Activated naive CD8-positive, alpha-beta T cell treated with anti-CD3 and anti-CD28 coated beads for 36 hours (primary cell): ENCODE measurements at places on chromosomes 16 and 17.

GRCh38 chr16:88699180-88699579 lies 7.0 kb downstream of the RNF166 start:
- H3K27me3 ChIP-seq, result no peaks in the 10 kb centered on the region
- H3K4me1 ChIP-seq, result peaks cover 39% of the 10 kb centered on the region
- no peak for DNase-seq
- H3K27ac ChIP-seq, result no peak overlapping the region
- H3K4me3 ChIP-seq, result peak overlapping the region; percentile 89
- peaks cover 30% of the 10 kb centered on the region for H3K36me3 ChIP-seq

DNA sequence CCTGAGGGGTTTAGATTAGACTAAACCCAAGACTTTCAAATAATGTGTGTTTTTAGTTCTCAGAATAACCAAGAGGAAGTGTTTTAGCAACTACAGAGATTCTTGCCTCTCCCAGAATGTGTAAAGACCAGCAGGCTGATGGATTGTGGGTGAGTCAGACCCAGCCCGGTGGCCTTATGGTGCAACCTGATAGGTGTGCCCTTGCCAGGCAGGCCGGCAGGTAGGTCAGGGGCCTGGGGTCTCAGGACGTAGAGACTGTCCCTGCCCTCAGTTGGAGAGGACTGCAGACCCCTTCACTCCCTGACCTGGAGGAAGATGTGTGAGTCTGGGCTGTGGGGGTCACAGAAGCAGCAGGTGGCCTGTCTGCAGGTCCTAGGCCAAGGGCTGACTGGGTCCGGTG lies 47.2 kb upstream of the ACSF3 start:
- no peak overlapping the region for H3K27ac ChIP-seq
- peaks cover 2% of the 10 kb centered on the region for H3K27me3 ChIP-seq
- DNase-seq, result no peak

- peaks cover 6% of the 10 kb centered on the region for H3K27me3 ChIP-seq
- no peak overlapping the region for H3K4me3 ChIP-seq
- H3K4me1 ChIP-seq, result no peaks in the 10 kb centered on the region
- H3K27ac ChIP-seq, result no peak overlapping the region
- DNase-seq, result no peak
These were observed 149.9 kb downstream of the NPIPB5 start for GRCh38 chr16:22660441-22661160.

- no peaks in the 10 kb centered on the region for H3K27me3 ChIP-seq
- peak overlapping the region; percentile 87 for H3K27ac ChIP-seq
- H3K4me1 ChIP-seq, result peaks cover 58% of the 10 kb centered on the region
- H3K4me3 ChIP-seq, result peak overlapping the region; percentile 88
These were observed 1.1 kb upstream of the GIT1 start for GRCh38 chr17:29590411-29591145.

- H3K36me3 ChIP-seq, result peaks cover 4% of the 10 kb centered on the region
- H3K4me3 ChIP-seq, result peak overlapping the region; percentile 86
- H3K27me3 ChIP-seq, result no peaks in the 10 kb centered on the region
- H3K27ac ChIP-seq, result peak overlapping the region; percentile 92
- no peak for DNase-seq
These were observed 825 bp downstream of the METTL9 start for GRCh38 chr16:21600031-21600773.

GRCh38 chr17:50218771-50219315 lies 17.4 kb upstream of the COL1A1 start:
- no peak overlapping the region for H3K4me3 ChIP-seq
- no peaks in the 10 kb centered on the region for H3K27me3 ChIP-seq
- H3K4me1 ChIP-seq, result peaks cover 6% of the 10 kb centered on the region

- peaks cover 58% of the 10 kb centered on the region for H3K36me3 ChIP-seq
- no peaks in the 10 kb centered on the region for H3K27me3 ChIP-seq
- peak overlapping the region; percentile 99 for H3K4me3 ChIP-seq
- DNase-seq, result no peak
These were observed 688 bp downstream of the FBRS start for GRCh38 chr16:30658731-30659506.

DNA sequence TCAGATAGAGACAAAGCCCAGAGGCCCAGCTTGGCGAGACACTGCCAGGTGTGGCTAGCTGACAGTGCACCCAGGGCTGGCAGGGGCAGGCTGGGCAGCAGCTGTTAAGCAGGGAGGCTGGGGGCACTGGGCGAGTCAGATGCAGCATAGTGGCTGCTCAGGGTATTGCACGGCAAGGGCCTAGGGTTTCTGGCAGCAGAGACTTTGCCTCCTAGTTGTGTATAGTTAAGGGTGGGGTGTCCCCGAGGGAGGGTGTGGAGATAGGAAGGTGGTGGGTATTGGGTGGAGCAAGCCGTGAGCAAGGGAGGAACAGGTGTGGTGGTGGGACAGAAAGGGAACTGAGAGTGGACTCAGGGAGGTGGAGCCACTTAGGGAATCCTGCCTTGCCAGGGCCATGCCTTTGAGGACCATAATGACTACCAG lies 66.0 kb downstream of the SMPD3 start:
- H3K36me3 ChIP-seq, result no peaks in the 10 kb centered on the region
- no peaks in the 10 kb centered on the region for H3K27me3 ChIP-seq
- no peaks in the 10 kb centered on the region for H3K4me1 ChIP-seq
- H3K4me3 ChIP-seq, result no peak overlapping the region
- H3K27ac ChIP-seq, result no peak overlapping the region
- peak; percentile 35 for DNase-seq

DNA sequence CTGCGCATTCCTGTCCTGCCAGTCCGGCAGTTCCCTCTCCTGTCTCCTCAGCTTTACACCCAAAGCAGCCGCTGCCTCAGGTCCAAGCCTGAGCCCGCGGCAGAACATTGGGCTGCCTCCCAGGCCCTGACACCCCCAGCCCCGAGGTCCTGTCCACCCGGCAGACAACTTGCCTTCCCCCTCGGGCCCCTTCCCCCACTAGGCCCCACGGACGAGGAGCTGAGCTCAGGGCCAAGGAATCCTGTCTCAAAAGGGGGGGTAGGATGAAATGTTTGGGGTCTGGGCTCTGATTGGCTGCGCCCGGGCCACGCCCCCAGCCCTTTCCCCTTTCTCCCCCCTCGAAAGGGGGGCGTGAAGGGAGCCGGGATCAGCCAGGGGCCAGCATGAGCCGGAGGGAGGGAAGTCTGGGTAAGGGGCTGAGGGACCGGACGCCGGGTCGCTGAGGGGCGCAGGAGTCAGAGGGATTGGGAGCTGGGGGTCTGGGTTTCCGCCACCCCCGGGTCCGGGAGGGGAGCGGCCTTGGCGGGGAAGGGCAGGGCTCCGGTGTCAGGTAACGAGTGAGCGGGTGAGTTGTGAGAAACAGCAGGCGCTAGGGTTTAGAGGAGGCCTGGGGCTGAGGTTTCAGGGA lies at the start of gene CTF1:
CTF1 (plus strand) TSS at position 354 of the 628 bp plus-strand sequence; CDS start at position 384, 30 bp downstream.
- no peak for DNase-seq
- peak within 1 kb of the TSS; percentile 74 for H3K4me3 ChIP-seq
- no peaks in the 10 kb centered on the region for H3K27me3 ChIP-seq
- peak within 1 kb of the TSS; percentile 87 for H3K27ac ChIP-seq
- no peaks in the 10 kb centered on the region for H3K36me3 ChIP-seq

GRCh38 chr17:77721846-77722160 lies 236.7 kb upstream of the TNRC6C start:
- H3K4me3 ChIP-seq, result no peak overlapping the region
- peaks cover 2% of the 10 kb centered on the region for H3K36me3 ChIP-seq
- H3K4me1 ChIP-seq, result no peaks in the 10 kb centered on the region

- H3K27ac ChIP-seq, result no peak overlapping the region
- DNase-seq, result no peak
- H3K4me3 ChIP-seq, result no peak overlapping the region
- peaks cover 18% of the 10 kb centered on the region for H3K36me3 ChIP-seq
- peaks cover 36% of the 10 kb centered on the region for H3K4me1 ChIP-seq
- no peaks in the 10 kb centered on the region for H3K27me3 ChIP-seq
These were observed 3.6 kb downstream of the ACADVL start for GRCh38 chr17:7223375-7223774.

- H3K27ac ChIP-seq, result peak within 1 kb of the TSS; percentile 38
- no peaks in the 10 kb centered on the region for H3K36me3 ChIP-seq
- peak within 1 kb of the TSS; percentile 89 for H3K4me3 ChIP-seq
- H3K4me1 ChIP-seq, result peaks cover 36% of the 10 kb centered on the region
- DNase-seq, result peak; percentile 70
- peaks cover 91% of the 10 kb centered on the region for H3K27me3 ChIP-seq
These were observed at the start of gene HOXB7 for GRCh38 chr17:48610282-48611211. Gene HOXB7 (minus strand): TSS chr17:48611017. CDS start chr17:48610918, 99 bp downstream.

GRCh38 chr17:79955691-79956440 lies 79.8 kb downstream of the TBC1D16 start:
- peaks cover 5% of the 10 kb centered on the region for H3K4me1 ChIP-seq
- H3K27ac ChIP-seq, result no peak overlapping the region
- H3K27me3 ChIP-seq, result no peaks in the 10 kb centered on the region

DNA sequence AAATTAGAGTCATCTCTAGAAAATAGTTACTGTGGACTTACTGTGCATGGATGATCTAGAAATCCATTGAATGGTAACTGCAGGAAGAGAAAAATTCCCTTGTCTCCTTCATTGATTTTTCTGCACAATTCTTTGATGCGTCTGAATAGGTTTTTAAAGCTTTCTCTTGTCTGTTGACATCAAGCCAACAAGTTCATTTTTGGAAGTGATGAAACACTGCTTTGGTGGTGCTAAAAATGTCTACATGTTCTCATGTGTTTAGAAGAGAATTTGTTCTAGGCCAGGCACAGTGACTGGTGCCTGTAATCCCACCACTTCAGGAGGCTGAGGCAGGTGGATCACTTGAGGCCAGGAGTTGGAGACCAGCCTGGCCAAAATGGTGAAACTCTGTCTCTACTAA lies 57.1 kb upstream of the AXIN2 start:
- H3K27me3 ChIP-seq, result no peaks in the 10 kb centered on the region
- no peaks in the 10 kb centered on the region for H3K4me1 ChIP-seq
- no peak overlapping the region for H3K27ac ChIP-seq
- H3K4me3 ChIP-seq, result no peak overlapping the region
- no peaks in the 10 kb centered on the region for H3K36me3 ChIP-seq

DNA sequence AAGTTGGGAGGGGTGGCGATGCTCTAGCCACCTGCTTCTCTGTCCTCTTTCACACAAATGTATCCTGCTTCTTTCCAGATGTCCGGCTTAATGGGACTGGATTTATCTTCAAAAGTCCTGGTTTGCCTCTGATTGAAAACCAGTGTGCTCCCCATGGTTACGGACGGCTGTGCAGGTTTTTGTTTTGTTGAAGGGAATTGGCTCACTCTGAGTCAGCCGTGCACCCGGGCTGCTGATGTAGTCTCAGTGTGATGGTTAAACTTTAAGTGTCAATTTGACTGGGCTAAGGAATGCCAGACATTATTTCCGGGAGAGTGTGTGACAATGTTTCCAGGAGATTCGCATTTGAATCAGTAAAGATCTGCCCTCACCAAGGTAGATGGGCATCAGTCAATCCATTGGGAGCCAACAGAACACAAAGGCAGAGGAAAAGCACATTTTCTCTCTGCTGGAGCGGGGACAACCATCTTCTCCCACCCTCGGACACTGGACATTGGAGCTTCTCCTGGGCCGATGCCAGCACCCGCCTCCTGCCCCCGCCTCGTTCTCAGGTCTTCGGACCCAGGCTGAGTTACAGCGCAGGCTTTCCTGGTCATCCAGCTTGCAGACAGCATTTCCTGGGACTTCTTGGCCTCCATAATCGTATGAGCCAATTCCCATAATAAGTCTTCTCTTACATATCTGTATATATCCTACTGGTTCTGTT lies 126.9 kb upstream of the TNRC6C start:
- H3K4me1 ChIP-seq, result peaks cover 26% of the 10 kb centered on the region
- H3K4me3 ChIP-seq, result no peak overlapping the region
- H3K27me3 ChIP-seq, result no peaks in the 10 kb centered on the region
- H3K36me3 ChIP-seq, result peaks cover 2% of the 10 kb centered on the region

GRCh38 chr16:12612598-12613101 lies 191.0 kb downstream of the CPPED1 start:
- no peaks in the 10 kb centered on the region for H3K36me3 ChIP-seq
- H3K4me3 ChIP-seq, result no peak overlapping the region
- peak; percentile 6 for DNase-seq
- peak overlapping the region; percentile 62 for H3K27ac ChIP-seq

- no peak overlapping the region for H3K4me3 ChIP-seq
- H3K27ac ChIP-seq, result no peak overlapping the region
- H3K27me3 ChIP-seq, result no peaks in the 10 kb centered on the region
These were observed 18.4 kb downstream of the LIMD2 start for GRCh38 chr17:63681530-63681929.

GRCh38 chr17:38461683-38462082 lies 33.4 kb downstream of the ARHGAP23 start:
- H3K4me1 ChIP-seq, result no peaks in the 10 kb centered on the region
- no peak for DNase-seq
- no peaks in the 10 kb centered on the region for H3K36me3 ChIP-seq
- H3K27me3 ChIP-seq, result peaks cover 11% of the 10 kb centered on the region
- H3K27ac ChIP-seq, result no peak overlapping the region

GRCh38 chr16:60811657-60812056 lies 1224.6 kb downstream of the CDH8 start:
- H3K27ac ChIP-seq, result no peak overlapping the region
- H3K4me3 ChIP-seq, result no peak overlapping the region

DNA sequence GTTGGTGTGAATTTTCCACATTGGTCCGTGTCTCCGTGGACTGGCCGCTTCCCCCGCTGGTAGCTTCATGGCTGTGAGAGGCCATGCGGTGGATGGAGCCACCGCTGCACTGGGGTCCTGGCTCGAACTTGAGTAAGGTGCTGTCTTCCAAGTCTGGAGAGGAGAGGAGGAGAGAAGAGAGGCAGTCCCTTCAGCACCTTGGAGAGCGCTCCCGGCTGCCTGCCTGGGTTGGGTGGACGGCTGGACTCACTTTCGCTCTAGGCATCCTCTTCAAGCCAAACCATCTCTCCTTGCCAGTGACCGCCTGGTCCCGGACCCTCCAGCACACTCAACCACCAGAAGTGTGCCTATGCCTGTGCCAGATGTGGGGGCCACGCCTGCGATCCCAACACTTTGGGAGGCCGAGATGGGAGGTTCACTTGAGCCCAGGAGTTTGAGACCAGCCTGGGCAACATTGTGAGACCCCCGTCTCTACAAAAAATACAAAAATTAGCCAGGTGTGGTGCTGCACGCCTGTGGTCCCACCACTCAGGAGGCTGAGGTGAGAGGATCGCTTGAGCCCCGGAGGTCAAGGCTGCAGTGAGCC lies 6.2 kb downstream of the JPH3 start:
- DNase-seq, result peak; percentile 39
- H3K4me1 ChIP-seq, result peaks cover 6% of the 10 kb centered on the region
- no peak overlapping the region for H3K4me3 ChIP-seq
- peaks cover 51% of the 10 kb centered on the region for H3K27me3 ChIP-seq

DNA sequence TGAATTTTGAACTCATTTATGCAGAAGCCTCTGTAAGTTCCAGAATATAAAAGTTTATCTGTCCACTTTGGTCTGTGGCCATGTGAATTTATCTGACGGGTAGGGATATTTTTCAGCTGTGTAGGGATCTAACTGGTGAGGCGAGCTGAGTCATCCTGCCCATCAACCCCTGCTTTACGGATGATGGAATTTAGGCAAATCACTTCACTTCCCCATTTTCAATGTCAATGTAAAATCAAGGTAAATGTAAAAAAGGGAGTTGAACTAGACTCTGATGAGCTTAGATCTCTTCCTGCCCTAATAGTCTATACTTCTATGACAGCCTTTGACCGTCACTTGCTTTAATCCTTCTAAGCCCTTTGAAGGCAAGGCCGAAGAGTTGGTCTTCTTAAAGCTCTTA lies 2.6 kb downstream of the SLC16A6 start:
- DNase-seq, result no peak
- no peak overlapping the region for H3K4me3 ChIP-seq
- H3K36me3 ChIP-seq, result peaks cover 16% of the 10 kb centered on the region
- peaks cover 29% of the 10 kb centered on the region for H3K4me1 ChIP-seq
- H3K27ac ChIP-seq, result peak overlapping the region; percentile 58
